ENCODE measurements at places on chromosomes 2 and 18.
A peak's percentile ranks its signal among the peaks of the same experiment; 100 is the strongest.

GRCh38 chr18:2847317-2848246 is 776 bp downstream of the EMILIN2 start:
- H3K27me3 ChIP-seq: no peaks in the 10 kb centered on the region
- peaks cover 4% of the 10 kb centered on the region for H3K4me1 ChIP-seq
- peak overlapping the region; percentile 56 for H3K4me3 ChIP-seq
- peak; percentile 61 for DNase-seq

DNA sequence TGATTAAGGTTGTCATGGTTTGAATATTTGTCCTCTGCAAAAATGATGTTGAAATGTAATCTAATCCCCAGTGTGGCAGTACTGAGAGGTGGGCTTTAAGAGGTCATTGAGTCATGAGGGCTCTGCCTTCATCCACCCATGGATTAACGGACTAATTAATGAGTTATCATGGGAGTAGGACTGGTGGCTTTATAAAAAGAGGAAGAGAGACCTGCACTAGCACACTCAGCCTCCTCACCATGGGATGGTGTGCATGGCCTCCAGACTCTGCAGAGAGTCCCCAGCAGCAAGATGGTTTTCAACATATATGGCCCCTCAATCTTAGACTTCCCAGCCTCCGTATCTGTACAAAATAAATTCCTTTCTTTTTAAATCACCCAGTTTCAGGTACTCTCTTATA is 41.0 kb downstream of the DTNB start:
- H3K4me1 ChIP-seq: no peaks in the 10 kb centered on the region
- no peaks in the 10 kb centered on the region for H3K27me3 ChIP-seq
- H3K36me3 ChIP-seq: no peaks in the 10 kb centered on the region
- no peak overlapping the region for H3K4me3 ChIP-seq

DNA sequence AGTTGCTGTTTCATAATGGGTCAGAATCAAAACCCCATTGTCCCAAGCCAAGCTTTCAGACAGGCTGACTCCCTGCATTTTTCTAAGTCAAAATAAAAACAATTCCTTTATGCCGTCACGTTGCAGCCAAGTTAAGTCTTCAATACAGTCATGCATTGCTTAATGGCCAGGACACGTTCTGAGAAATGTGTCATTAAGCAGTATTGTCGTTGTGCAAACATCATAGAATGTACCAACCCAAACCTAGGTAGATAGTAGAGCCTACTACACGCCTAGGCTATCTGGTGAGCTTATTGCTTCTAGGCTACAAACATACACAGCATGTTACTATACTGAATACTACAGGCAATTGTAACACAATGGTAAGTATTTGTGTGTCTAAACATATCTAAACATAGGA is 160.4 kb upstream of the FOSL2 start:
- no peak overlapping the region for H3K4me3 ChIP-seq
- DNase-seq: no peak
- H3K4me1 ChIP-seq: peaks cover 11% of the 10 kb centered on the region
- H3K27me3 ChIP-seq: no peaks in the 10 kb centered on the region
- H3K36me3 ChIP-seq: no peaks in the 10 kb centered on the region

DNA sequence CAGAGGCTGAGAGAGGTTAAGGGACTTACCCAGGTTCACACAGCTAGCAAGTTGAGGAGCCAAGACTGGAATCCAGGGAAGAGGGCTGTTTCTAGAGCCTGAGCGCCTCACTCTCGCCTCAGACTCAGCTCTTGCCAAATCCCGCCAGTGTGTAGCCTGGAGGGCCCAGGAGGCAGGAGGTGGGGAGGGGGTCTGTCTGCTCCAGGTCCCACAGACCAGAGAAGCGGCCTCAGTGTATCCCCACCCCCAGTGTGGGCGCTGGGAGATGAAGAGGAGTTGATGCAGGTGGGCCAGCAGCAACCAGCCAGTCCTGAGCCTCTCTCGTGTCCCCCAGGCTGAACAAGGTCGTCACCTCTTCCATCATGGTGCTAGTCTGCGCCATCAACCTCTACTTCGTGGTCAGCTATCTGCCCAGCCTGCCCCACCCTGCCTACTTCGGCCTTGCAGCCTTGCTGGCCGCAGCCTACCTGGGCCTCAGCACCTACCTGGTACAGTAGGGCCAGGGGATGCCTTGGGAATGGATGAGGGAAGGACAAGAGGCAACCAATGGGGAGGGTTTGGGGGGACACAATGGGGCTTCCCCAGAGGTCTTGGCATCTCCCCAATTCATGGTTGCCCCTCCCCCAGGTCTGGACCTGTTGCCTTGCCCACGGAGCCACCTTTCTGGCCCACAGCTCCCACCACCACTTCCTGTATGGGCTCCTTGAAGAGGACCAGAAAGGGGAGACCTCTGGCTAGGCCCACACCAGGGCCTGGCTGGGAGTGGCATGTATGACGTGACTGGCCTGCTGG is 5.2 kb upstream of the CTDSP1 start:
- peak; percentile 65 for DNase-seq
- no peak overlapping the region for H3K4me3 ChIP-seq
- no peaks in the 10 kb centered on the region for H3K27me3 ChIP-seq
- H3K36me3 ChIP-seq: no peaks in the 10 kb centered on the region
- H3K27ac ChIP-seq: no peak overlapping the region
- H3K4me1 ChIP-seq: peaks cover 3% of the 10 kb centered on the region

GRCh38 chr18:80145196-80145804 is 36.2 kb downstream of the ADNP2 start:
- H3K4me1 ChIP-seq: peaks cover 2% of the 10 kb centered on the region
- no peak for DNase-seq
- H3K4me3 ChIP-seq: no peak overlapping the region
- no peaks in the 10 kb centered on the region for H3K36me3 ChIP-seq

DNA sequence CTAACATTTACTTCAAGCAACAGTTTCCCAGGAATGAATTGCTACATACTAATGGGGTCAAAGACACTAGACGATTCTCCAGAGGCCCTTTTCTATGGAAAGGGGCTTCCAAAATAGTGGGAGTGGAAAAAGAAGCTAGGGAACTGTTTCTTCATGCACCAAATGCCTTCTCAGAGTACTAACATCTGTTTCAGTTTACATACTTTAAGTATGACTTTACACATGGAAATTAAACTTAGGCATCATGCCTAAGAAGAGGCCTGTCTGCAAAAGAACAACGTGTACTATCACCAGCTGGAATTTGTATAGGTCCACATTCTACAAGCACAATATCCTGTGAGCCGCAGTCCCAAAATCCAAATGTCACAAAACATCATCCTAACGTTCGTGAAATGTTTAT is 29.4 kb upstream of the WDR75 start:
- peak overlapping the region; percentile 48 for H3K27ac ChIP-seq
- H3K4me3 ChIP-seq: no peak overlapping the region
- no peaks in the 10 kb centered on the region for H3K4me1 ChIP-seq
- no peaks in the 10 kb centered on the region for H3K27me3 ChIP-seq

DNA sequence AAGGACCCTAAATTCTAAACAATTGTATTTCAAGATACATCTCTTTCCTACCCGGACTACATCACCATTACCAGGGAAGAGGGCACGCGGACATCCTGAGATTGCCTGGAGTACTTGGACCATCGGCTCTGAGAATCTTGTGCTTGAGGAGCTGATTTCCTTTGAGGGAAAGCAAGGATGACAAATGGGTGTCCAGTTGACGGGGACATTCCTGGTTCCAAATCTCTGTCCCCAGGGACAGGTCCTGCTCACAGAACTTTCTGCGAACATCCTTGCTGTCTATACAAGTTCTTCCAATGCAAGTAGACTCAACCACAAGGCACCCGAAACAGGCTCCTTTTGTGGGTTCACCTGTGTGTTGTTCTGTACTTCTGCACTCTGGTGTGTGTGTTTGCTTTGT is 289.5 kb upstream of the MYT1L start:
- no peaks in the 10 kb centered on the region for H3K27me3 ChIP-seq
- no peaks in the 10 kb centered on the region for H3K36me3 ChIP-seq
- no peak overlapping the region for H3K27ac ChIP-seq
- H3K4me3 ChIP-seq: no peak overlapping the region
- no peaks in the 10 kb centered on the region for H3K4me1 ChIP-seq
- DNase-seq: no peak

DNA sequence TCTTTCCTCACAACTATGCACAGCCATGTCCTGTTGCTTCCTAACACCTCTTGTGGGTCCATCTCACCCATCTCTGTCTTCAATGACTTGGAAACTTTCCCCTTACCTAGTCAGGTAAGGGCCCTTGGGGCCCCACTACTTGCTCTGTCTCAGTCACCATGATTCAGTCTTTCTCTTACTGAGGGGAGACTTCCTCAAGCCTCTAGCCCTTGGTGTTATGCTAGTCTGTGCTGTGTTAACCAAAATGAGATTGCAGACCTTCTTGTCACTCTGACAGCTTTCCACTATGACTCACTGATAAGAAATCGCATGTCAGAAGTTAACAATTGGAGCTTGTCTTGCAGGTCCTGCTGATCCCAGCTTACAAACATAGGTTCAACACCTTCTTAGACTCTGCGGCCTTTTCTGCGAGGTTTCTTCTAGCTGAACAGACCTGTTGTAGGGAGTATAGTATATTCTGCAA is 65.3 kb downstream of the WDR75 start:
- no peak overlapping the region for H3K27ac ChIP-seq
- H3K4me1 ChIP-seq: peaks cover 5% of the 10 kb centered on the region
- no peaks in the 10 kb centered on the region for H3K27me3 ChIP-seq
- DNase-seq: no peak

GRCh38 chr2:239826376-239826775 is 198.8 kb downstream of the NDUFA10 start:
- no peaks in the 10 kb centered on the region for H3K27me3 ChIP-seq
- H3K4me3 ChIP-seq: no peak overlapping the region
- DNase-seq: no peak
- no peaks in the 10 kb centered on the region for H3K36me3 ChIP-seq

DNA sequence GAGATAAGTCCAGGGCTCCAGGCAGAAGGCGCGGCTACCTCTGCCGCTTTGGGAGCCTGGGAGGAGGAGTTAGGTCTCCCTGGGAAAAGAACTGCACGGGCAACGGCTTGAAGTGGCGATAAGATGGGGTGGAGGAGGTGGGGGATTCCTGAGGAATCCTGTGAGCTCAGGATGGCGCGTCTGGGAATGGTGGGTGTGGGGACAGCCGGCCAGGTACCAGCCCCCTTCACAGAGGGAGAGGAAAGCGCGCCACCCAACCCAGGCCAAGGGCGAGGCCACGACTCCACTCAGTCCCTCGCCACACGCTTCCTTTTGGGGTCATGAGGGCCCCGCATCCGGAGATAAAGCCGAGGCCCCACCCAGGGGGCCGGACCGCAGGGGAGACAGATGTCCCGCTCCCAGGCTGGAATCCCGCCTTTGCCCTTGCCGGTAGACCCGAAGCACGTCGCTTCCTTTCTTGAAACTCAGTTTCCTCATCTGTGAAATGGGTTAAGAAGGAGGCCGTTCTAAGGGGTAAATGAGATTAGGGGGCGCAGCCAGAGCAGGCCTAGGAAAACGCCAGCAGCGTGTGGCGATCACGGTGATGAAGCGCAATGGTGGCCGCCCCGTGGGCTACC is 1.7 kb upstream of the CTDSP1 start:
- H3K27me3 ChIP-seq: no peaks in the 10 kb centered on the region
- H3K36me3 ChIP-seq: no peaks in the 10 kb centered on the region
- peak overlapping the region; percentile 98 for H3K27ac ChIP-seq
- H3K4me3 ChIP-seq: peak overlapping the region; percentile 99

DNA sequence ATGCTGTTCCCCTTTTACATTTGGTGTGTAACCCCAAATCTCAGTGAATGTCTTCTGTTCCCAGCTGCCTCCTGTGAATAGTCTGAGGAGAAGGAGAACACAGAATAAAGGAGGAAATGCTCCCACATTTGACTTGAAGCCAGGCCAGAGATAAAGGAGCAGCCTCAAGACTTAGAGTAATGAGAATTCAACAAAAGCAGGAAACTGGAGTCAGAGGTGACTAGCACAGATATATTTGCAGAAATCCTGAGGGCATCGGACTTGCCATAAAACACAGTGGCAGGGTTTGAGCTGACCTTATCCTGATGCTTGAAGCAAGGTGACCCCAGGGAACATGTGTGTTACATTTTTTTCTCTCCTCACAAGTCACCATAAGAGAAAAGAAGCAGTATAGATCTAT is 291.4 kb upstream of the RND3 start:
- no peak for DNase-seq
- H3K4me1 ChIP-seq: no peaks in the 10 kb centered on the region
- no peak overlapping the region for H3K4me3 ChIP-seq
- no peak overlapping the region for H3K27ac ChIP-seq
- no peaks in the 10 kb centered on the region for H3K27me3 ChIP-seq

DNA sequence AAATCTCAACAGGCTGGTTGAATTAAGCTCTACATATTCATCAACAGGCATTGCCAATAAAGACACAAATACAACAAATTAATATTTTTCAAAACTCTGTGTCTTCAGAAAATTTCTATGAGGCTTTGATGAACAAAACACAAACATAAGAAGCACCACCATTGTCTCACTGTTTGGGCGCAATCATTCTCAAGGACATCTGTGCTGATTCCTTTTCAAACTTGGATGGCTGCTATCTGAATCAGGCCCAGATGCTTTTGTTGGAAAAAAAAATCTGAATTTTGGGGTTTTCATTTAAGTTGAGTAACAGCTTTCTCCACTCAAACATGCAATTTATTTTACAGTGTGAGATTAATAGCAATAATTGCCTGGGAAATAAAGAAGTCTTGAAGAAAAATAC is 173.8 kb downstream of the NRXN1 start:
- peaks cover 2% of the 10 kb centered on the region for H3K4me1 ChIP-seq
- no peak overlapping the region for H3K4me3 ChIP-seq
- no peak overlapping the region for H3K27ac ChIP-seq
- no peak for DNase-seq

DNA sequence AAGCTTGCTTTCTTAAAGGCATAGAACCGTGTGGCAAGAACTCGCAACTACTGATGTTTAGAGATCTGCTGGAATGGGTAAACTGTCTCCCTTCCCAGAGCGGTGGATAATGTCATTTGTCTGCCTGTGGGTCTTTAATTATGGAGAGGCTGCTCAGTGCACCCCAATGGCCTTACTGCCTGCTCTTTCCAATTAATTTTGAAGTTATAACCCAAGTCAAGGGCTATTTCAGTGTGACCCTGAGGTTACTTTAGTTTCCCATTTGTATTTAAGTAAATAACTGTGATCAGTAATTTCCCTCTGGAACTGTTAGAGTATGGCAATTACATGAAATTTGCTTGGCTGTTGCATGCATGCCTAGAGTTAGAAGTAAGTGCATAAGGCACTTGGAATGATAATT is 48.9 kb upstream of the LYPD6 start:
- DNase-seq: no peak
- no peak overlapping the region for H3K27ac ChIP-seq
- H3K4me1 ChIP-seq: no peaks in the 10 kb centered on the region
- H3K36me3 ChIP-seq: no peaks in the 10 kb centered on the region
- no peaks in the 10 kb centered on the region for H3K27me3 ChIP-seq

GRCh38 chr2:178143481-178143880 is 31.2 kb downstream of the RBM45 start:
- H3K4me3 ChIP-seq: no peak overlapping the region
- no peak overlapping the region for H3K27ac ChIP-seq
- H3K4me1 ChIP-seq: no peaks in the 10 kb centered on the region
- H3K27me3 ChIP-seq: no peaks in the 10 kb centered on the region
- no peaks in the 10 kb centered on the region for H3K36me3 ChIP-seq

Data from ovary (tissue), 10 donors.